ENCODE measurements at places on chromosomes 5 and 9. TPM values are rescaled to one million over a fixed set of nuclear protein-coding genes. Genes with fewer than 3 reads are reported as not detected.

The PCDHGA2 gene
- total RNA-seq: 11.7 TPM

The ELAVL2 gene
- total RNA-seq: not detected

GRCh38 chr5:149635394-149635793, 54.1 kb downstream of the ARHGEF37 start:
- no peak for DNase-seq

- DNase-seq: no peak
These were observed 41.5 kb downstream of the MEGF10 start for GRCh38 chr5:127331890-127332649.

GRCh38 chr5:97494465-97494864, 311.4 kb upstream of the RIOK2 start:
- no peak for DNase-seq

DNA sequence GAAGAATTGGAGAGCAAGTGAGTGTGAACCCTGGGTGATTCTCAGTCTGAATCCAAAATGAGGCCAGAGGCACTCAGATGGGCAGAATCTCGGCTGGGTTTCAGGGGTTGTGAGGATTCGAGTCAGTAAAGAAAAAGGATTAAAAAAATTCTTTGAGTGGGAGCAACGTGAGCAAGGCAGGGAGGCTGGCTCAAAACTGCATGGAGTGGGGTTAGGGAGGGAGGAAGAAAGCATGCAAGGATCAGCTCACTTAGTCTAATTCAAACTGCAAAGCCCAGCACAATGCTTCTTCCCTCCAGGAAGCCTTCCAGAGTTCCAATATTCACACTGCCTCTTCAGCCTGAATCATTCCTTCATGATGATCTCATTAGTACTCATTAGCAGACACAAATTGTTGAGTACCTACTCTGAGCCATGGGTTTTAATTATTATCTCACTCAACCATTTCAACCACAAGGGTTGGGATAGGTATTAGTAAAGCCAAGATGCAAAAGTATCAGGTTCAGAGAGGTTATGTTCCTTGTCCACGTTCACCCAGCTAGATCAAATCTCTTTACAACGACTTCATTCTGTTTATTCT, 95.8 kb downstream of the BRINP1 start:
- no peak for DNase-seq
